ENCODE measurements at places on chromosomes 5 and 9.
A peak's percentile ranks its signal among the peaks of the same experiment; 100 is the strongest.

GRCh38 chr5:106600803-106601202 is 1069.9 kb downstream of the EFNA5 start:
- no peak for DNase-seq

GRCh38 chr5:5523066-5523505 is 100.6 kb downstream of the ICE1 start:
- peak; percentile 3 for DNase-seq

GRCh38 chr5:73892806-73893205 is 266.8 kb downstream of the ARHGEF28 start:
- peak; percentile 95 for DNase-seq

DNA sequence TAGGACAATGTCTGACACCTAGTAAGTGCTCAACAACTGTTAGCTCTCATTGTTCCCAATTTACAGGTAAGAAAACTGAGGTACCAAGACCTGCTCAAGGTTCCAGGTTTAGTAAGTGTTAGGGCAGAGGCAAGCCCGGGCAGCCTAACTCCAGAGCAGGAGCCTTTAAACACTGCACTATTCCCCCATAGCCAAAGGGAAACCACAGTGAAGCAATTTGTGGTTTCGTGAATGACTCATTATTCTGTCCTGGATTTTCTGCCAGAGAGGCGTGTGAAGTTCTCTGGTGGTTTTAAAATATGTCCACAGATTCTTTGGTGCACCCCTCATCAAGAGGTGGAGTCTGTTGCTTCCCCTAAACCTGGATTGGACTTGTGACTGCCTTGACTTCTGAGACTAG is 1.0 kb upstream of the MCC start:
- peak; percentile 98 for DNase-seq

- no peak for DNase-seq
Measured at GRCh38 chr5:118557251-118557661, 431.1 kb downstream of the DTWD2 start.

GRCh38 chr5:35194635-35195471 is 35.4 kb downstream of the PRLR start:
- DNase-seq: no peak

- DNase-seq: peak; percentile 53
Measured at GRCh38 chr9:15086156-15086763, 176.0 kb upstream of the FREM1 start.

GRCh38 chr5:27706832-27707231 is 668.4 kb upstream of the CDH9 start:
- DNase-seq: peak; percentile 24

- peak; percentile 76 for DNase-seq
Measured at GRCh38 chr5:84378961-84379360, 5.7 kb downstream of the EDIL3 start.

- DNase-seq: no peak
Measured at GRCh38 chr9:37971691-37972090, 67.8 kb upstream of the SLC25A51 start.

DNA sequence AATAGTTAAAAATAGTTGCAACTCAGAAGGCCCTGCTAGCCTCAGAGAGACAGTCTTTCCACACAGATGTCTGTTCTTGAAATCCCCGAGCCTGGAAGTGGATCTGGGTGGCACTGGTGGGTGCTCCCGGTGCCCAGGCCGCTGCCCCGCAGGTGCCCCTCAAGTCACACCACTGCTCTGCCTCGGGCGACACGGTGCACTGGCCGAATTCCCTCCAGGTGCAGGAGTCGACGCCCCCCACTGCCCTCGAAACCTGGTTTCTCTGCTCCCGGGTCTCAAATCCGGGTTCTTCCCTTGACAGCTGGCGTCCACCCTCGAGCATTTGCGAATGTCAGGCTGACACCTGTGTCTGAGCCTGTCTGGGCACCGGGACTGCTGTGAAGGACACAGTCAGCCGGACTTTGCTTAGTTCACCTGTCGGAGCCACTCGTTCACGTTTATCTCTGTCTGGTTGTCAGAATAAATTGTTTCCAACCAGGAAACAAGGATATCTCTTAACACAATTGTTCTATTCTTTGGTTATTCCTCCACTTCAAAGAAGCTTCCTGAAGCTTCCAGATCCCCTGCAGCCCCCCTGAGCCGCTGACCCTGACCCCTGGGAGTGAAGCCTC is 27.1 kb downstream of the SLC9A3 start:
- no peak for DNase-seq

- no peak for DNase-seq
Measured at GRCh38 chr5:12022444-12022843, 118.2 kb upstream of the CTNND2 start.

GRCh38 chr5:54480296-54480695 is 24.8 kb downstream of the HSPB3 start:
- no peak for DNase-seq

DNA sequence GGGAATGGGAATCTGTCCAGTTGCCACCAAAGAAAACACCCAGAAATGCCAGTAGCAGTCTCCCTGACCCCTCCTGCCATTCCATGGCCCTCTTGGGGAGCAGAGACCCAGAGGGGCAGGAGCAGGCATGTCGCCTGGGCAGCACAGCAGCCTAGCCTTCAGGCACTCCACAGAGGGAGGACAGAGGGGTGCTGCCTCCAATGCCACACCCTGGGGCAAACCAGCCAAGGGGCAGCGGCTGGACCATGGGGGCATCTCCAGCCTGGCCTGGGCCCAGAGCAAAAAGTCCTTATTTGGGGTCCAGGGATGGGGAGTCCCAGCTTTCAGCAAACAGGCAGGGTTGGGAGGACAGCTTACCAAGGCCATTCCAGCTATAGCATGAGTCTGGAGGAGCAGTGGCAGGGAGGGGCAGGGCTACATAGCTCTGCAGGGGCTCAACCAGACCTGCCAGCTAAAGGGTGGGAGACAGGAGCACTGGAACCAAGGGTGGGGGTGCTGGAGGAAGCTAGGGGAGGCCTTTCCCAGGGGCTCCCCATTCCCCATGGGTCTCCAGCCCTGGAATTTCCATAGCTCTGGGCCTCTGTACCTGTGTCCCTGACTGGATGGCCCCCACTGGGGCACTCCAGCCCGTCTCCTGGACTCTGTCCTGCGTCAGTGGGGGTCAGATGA is 6.7 kb downstream of the BRD3 start:
- no peak for DNase-seq

DNA sequence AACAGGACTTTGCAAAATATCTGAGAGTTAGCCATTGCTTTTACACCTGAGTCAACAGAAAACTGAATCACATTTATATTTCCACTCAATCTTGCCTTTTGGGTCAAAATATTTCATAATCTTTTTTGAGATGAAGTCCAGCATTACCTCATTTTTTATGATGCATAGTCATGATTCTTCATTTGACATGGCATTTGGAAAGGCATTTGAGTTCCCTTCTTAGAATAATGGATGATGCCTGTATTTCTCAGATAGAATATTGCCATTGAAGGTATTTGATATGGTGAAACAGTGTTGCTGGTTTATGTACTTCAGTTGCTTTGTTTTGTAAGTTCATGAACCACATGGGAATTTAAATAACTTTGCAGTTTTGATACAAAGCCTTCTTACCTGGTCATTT is 180.4 kb downstream of the PRR16 start:
- peak; percentile 2 for DNase-seq

DNA sequence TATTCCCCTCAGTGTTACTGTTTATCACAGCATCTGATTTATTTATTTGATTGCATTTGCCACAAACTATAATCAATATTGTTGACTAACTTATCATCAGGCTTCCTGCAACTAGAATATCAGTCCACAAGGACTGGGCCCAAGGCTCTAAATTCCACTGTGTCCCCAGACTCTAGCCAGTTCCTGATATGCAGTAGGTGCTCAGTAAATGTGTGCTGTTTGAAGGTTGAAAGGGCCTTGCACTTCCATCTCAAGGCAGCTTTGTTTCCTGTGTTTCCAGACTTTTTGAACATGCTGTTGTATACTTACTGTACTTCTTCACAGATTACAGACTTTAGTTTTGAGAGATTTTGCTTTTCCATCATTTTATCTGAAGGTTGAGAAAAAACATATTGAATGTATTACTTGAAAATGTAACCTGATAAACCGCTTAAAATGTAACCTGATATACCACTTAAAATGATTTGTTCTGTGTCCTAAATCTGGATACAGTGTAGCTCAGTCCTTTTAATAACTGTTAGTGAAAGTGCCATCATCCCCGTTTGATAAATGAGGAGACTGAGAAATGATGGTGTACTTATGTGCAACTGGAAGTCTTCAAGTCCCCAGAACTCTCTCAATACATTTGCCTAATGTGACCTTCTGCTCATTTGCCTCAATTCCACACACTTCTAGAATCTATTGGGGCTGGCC is 18.7 kb downstream of the KIAA1191 start:
- DNase-seq: no peak

- peak; percentile 89 for DNase-seq
Measured at GRCh38 chr9:129495620-129496472, 125.1 kb downstream of the C9orf50 start.

- DNase-seq: peak; percentile 25
Measured at GRCh38 chr9:74783408-74783807, 104.3 kb downstream of the TRPM6 start.

DNA sequence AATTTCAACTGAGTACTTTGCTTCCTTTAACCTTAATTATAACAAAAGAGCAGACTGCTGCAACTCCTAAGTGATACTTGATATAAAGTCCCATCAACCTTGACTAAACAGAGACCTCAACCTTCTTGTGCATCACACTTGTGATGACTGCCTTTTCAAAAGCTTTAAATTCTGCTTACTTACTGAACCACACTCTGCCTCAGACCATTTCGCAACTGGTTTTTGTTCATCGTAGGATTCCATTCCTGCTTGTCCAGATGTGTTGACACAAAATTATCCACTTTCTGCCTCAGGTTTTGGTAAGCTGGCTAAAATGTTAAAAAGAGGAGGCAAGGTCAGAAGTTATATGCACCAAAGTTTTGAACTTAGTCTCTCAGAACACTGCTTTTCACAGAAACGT is 3.5 kb downstream of the BOD1 start:
- DNase-seq: peak; percentile 44

GRCh38 chr5:139733010-139733688 is 62.5 kb upstream of the PSD2 start:
- DNase-seq: no peak

- DNase-seq: peak; percentile 76
Measured at GRCh38 chr9:109745335-109746283, 34.4 kb upstream of the PALM2AKAP2 start.

DNA sequence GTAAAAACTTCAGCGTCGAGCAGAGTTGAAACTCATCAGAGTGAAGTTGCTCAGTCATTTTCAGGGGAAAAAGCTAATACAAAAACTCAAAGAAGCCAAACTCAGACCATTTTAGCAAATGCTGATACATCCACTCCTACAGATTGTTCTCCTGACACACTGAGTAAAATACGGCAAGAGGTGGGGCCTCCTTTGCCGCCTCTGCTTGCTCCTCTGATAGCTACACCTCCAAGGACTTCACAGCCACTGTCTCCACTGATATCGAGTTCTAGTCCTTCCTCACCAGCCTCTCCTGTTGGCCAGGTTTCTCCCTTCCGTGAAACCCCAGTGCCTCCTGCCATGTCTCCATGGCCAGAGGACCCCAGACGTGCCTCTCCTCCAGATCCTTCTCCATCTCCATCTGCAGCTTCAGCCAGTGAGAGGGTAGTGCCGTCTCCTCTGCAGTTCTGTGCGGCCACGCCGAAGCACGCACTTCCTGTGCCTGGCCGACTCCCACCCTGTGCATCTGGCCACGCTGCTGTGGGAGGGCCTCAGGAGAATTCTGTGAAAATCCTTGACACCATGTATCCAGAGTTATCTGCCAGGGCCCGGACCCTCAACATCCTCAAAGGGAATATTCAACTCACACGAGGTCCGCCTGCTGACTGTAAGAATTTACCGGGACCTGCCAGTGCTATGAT is 41.7 kb downstream of the ICE1 start:
- no peak for DNase-seq

DNA sequence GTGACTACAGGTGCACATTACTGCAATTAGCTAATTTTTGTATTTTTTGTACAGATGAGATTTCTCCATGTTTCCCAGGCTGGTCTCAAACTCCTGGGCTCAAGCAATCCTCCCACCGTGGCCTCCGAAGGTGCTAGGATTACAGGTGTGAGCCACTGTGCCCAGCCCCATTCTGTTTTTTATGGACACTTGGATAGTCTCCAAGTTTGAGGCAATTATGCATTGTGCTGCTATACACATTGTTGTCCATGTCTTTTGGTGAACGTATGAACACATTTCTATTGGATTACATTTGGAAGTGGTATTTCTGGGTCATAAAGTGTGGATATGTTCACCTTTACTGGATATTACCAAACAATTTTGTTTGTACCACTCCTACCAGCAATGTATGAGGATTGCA is 22.4 kb upstream of the PLPP1 start:
- DNase-seq: no peak

DNA sequence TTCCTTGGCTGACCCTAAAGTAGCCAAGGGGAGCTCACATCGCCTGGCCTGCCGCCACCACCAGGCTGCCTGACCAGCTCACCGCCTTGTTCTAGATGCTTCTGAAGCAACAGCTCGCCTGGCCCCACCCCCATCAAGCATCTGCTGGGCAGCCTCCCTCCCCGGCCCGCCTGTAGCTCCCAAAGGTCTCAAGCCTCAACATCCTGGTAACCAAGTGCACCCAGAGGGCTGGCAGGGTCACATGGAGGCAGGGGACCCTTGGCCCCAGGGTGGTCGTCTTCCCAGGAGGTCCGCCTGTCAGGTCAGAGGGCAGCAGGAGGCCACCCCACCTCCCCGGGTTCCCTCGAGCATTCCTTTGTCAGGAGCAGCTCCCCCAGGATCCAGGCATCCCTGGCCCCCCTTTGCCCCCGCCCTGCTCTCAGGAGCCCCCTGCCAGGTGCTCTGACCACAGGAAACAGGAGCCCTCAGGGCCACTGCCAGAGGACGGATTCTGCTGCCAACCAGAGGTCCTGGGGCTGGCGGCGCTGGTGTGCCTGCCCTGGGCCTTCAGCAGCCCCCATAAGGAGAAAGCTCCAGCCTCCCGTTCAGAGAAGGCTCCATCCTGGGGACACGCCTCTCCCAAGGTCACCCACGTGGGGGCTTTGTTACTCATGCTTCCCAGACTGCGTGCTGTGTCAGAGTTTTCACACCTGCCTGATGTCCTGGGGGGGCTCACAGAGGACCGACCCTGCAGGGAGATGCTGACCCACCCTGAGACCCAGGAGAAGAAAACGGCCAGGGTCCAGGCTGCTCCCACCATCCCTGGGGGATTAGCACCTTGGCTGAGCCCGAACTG is 3.5 kb upstream of the LRRC14B start:
- no peak for DNase-seq

DNA sequence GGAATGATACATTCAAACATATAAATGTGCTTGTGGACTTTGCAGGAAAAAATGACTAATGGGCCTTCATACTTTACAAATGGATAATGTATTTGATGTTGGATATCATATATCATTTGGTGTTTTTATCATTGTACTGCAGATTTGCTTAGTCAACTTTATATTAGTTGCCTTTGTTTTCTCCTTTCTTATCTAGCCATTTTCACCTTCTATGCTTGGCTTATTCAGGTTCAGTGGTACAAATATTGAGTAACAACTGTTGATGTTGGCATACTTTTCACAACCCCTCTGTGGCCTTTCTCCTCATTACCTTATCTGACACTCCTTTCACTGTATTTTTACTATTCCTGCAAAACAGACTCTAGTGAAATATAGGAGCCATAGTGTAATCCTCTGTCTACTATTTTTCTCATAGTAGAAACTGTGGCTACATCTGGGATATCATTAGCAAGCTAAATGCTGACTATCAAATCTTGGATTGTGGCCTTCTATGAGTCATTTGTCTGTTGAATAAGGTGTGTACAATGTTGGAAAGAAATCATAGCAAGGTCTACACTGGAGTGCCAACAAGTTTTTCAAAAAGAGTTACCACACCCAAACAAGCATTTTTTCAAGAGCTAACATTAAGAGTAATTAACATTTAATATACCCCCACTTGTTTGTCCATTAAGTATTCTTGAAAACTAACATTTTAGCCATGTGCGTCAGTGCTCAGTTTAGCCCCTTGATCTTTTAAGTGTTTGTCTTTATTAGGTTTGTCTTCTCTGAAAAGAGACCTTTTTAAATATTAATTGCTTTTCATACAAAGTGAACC is 330.1 kb downstream of the ADGRV1 start:
- peak; percentile 50 for DNase-seq

Data from fibroblast of pulmonary artery (primary cell).